ENCODE measurements at places on chromosomes 12 and 14.

- no peak for DNase-seq
Observed at GRCh38 chr14:85442996-85443395, 86.9 kb upstream of the FLRT2 start.

DNA sequence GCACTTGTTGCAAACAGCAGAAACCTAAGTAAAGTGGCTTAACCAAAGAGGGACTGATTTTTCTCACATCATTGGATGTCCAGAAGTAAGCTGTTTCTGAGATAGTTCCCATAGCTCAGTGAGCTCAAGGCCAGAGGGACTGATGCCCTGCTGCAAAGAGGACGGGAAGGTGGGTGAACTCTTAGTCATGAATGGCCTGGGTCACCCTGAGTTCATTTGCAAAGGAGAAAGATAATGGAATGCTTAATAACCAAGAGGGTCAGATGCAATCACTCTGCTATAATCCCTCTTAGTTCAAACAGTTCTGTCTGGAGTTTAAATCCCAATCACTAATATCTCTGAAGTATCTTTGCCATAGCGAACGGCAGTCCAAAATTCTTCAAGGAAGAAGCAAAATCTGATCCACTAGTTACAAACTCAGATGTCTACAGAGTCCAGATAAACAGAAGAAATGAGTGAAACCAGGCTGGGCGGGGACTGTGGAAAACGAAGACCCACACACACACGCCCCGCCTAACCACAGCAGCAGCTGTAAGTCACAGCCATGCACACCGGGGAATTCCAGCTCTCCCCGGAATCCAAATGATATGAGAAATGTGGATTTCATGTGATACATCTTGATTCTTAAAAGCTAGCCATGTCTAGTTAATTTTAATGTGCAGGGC is 289.5 kb downstream of the TMEM132D start:
- DNase-seq = no peak

DNA sequence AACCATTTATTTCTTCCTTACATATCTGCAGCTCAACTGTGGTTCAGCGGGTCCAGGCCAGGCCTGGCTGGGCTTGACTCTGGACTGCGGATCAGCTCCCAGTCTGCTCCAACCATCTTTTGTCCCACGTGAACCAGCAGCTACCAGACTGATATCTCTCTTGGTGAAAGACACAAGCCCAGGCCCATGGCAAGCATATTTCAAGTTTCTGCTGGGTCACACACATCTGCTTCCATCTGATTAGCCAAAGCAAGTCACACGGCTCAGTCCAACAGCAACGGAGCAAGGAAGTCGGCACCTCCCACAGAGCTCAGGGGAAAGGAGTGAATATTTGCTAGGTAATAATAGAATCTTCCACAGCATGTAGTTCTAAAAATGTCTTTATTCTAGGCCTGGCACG is 24.7 kb upstream of the MARK3 start:
- no peak for DNase-seq

DNA sequence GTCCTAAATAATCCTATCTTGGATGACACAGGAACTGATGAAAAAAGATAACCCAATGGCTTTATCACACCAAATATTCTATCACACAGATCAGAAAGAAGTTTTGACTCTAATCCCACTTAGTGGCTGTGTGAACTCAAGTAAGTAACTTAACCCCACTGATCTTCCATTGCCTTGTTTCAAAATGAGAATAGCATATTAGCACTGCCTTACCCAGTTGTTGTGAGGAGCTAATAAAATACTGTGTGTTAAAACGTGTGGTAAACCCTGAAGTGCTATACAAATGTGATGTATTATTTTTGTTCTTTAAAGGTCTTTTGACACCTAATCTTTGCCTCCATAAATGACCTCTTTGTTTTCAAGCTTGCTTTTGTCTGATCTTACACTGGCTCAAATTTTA is 60.9 kb upstream of the ARID2 start:
- DNase-seq = no peak

- no peak for DNase-seq
Observed at GRCh38 chr12:72673853-72674252, 401.7 kb downstream of the TRHDE start.

- DNase-seq = no peak
Observed at GRCh38 chr12:6206327-6206726, 6.1 kb downstream of the CD9 start.

- peak; percentile 28 for DNase-seq
Observed at GRCh38 chr12:110005319-110005973, 6.2 kb downstream of the ANKRD13A start.

GRCh38 chr12:27900920-27901879 is 71.3 kb downstream of the PTHLH start:
- DNase-seq = no peak

GRCh38 chr14:96080571-96080970 is 41.4 kb downstream of the C14orf132 start:
- DNase-seq = no peak

- no peak for DNase-seq
Observed at GRCh38 chr12:11545484-11546330, 103.8 kb upstream of the ETV6 start.

DNA sequence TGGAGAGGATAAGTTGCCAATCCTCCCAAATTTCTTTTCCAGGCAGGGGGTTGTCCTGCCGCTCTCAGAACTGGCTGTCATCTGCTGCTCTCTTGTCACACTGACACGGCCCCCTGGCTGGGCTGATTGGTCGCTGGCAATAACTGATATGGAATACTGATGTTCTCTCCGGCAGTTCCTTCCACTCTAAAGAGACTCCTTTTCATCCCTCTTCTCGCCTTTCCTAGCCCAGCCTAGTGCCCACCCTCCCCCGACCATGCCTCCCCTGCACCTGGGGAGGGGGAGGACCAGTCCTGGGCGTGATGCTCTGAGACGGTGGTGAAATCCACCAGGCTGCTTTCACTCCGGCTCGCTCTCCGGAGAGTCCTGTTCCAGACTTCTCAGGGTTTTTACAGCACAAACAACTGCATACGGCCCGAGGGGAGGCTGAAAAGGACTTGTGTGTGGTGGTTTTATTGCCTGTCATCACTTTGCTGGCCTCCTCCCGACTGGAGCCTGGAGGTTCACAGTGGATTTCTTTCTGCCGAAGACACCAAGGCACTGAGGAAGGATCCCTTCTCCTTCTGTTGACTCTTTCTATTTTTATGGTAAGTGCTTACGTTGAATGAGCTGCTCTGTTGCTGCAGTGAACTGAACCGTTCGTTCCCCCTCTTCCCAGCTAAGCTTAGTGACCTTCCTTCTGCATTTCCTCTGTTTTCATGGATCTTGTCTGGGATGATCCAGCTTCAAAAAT is at the start of gene ANO4:
TSS of gene ANO4 (plus strand) at position 336 of the 733 bp plus-strand sequence. CDS start 107,010 bp downstream, outside the sequence.
- DNase-seq = no peak

DNA sequence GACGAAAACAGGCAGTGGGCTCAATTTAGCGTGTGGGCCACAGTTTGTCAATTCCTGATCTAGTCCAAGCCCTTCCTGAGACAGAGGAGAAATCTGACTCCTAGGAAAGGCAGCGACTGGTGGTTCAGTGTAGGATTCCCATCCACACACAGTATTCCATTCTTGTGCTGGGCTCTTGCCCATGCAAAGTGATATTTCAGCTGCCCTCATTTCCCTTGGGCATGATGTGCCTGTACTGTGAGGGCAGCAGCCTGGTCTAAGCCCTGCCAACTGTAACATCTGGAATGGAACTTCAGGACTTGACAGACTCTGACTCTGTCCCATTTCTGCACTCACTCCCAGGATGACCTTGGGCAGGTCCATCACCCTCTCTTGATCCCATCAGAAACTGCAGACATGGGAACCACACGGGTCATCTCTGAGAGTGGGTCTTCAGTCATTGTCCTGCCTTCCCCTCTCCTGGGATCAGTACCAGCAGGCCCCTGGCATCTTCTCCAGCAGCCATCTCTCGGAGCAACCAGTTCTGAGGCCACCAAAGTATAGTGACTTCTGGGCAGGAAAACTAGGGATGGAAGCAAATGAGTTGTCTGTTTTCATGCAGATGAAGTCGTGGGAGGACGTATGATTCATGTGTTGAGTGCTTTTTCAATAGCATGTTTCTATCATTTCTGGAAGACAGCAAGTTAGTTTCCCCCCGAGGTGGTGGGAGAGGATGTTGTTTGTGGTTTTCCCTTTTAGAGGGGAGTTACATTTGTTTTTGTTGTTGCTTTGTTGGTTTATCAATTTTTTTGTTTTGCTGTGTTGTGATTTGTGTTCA is 54.2 kb upstream of the BCL2L14 start:
- DNase-seq = no peak

- DNase-seq = no peak
Observed at GRCh38 chr14:52333823-52334657, 19.9 kb downstream of the PTGER2 start.

GRCh38 chr12:95214466-95214865 is 2.8 kb downstream of the FGD6 start:
- no peak for DNase-seq

DNA sequence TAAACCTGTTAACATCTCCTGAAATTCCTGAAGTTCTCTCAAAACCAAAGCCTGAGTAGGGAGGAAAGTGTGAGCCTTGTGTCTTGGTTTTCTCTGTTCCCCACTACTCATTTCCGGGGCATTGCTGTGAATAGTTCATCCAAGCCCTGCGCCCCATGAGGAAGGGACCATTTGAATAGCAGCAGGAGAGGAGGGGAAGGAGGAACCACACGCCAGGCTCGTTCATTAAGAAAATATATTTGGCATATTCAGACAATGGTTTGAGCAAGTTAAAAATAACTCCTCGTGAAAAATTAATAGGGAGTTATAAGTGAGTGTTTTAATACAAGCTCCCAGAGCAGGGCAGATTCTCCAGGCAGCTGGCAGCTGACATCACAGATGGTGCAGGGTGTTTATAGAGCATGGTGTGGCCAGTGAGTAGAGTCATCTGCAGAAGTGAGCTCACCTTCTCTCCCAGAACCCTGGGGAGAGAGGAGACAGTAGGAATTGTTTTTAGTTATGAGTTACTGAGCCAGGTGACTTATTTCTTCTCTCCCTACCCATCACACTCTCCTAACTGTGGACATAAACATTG is 29.5 kb upstream of the CISTR start:
- DNase-seq = no peak

GRCh38 chr12:53062011-53062961 is 12.4 kb downstream of the TNS2 start:
- no peak for DNase-seq

DNA sequence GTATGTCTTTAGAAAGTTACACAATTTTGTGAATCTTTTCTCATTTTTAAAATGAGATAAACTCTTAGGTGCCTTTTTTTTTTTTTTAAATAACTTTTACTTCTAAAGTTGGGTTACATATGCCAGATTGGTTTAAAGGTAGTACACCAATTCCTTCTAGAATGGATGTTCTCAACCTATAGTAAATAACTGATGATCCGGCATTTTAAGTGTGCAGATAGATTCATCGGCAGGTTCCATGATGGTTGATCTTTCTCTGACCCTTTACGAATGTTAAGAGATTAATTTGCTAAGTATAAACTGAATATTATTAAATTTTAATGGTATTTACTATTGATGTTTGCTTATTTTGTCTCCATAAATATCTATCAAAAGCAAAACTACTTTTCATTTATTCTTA is 8.3 kb downstream of the AP5M1 start:
- DNase-seq = no peak

GRCh38 chr12:68115281-68115680 is 44.3 kb downstream of the IFNG start:
- DNase-seq = no peak

DNA sequence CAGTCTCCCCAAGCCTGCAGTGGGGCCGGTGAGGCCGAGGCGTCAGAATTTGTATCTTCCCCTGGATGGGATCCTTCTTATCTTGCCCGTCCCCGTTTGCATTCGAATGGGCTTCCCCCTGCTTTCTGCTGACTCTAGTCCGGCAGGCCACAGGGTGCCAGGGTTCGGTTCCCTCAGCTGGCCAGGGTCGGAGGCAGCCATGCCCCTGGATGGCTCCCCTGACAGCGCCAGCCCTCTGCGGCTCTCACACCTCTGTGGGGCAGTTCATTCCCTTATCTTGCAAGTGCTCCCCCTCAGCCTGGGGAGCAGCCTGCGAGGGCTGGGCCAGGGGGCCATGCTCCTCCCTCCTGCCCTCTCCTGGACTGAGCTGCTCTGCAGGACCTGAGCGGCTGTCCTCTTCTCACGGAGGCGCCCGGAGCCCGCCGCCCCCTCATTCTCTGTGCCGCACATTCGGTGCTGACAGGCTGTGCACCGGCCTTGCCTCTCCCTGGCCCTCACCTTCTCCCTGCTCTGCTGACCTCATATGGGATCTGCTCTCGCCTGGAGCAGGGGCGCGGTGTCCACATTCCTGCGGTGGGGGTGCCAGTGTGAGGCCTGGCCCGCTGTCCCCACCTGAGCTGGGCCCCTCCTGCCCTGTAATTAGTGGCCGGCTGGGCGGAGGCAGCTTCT is 32.8 kb downstream of the KIF26A start:
- no peak for DNase-seq

DNA sequence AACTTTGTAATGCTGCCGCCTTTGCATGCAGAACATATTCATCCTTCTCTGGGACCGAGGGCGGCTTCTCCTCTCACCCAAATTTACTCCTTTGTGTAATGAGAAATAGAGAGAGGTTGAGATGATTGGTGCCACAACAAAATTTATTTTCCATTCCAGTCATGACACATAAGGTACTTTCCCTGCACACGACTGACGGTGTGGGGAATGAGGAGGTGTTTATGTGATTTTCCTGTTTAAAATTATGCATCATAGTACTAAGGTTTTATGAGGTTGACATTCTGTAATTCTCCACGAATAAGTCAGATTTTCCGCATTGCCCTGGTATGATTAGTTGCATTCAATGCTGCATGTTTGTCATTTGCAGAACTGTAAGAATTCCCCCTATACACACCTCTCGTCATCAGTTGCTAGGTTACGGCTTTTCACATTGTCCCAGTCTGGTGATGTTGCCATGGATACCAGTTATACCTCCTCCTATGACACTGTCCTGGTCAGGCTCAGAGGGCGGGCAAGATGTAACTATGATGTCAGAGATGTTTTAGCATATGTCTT is 23.1 kb downstream of the BICDL1 start:
- no peak for DNase-seq

- DNase-seq = no peak
Observed at GRCh38 chr12:7101047-7101693, 7.8 kb downstream of the C1RL start.

DNA sequence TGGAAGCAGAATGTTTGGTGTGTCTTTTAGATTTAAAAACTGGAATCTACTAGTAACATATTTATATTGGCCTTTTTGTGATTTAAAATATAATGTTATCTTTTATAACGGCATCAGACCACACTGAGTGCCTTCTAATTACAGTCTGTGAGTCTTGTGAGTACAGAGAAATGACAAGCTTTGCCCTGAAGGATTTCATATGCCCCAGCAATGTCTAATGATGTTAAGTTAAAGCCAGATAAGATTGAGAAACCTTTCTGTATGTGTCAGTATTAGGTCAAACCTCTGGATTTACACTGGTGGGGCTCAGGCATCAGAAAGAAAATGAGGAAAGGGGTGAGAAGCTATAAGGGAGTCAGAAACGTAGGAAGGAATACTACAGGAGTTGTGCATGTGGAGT is 25.2 kb downstream of the PLEKHA5 start:
- DNase-seq = no peak

GRCh38 chr14:95313190-95313589 is 6.5 kb downstream of the CLMN start:
- no peak for DNase-seq
